GM13976 (cell line): ENCODE measurements at places on chromosomes 5 and 9.

GRCh38 chr9:71506821-71507220 lies 261.5 kb downstream of the CEMIP2 start:
- no peak for DNase-seq

GRCh38 chr9:113219186-113219936 lies 1.7 kb downstream of the FKBP15 start:
- peak; percentile 54 for DNase-seq

DNA sequence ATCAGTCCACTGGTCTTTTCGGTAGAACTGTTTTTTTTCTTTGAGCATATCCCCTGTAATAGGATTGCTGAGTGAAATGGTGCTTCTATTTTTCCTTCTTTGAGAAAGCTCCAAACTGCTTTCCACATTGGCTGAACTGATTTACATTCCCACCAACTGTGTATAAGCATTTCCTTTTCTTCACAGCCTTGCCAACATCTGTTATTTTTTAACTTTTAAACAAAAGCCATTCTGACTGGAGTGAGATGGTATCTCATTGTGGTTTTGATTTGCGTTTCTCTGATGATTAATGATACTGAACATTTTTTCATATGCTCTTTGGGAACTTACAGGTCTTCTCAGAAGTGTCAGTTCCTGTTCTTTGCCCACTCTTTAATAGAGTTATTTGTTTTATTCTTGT lies 764.7 kb downstream of the MTRR start:
- DNase-seq: no peak

- no peak for DNase-seq
Measured at GRCh38 chr5:54120473-54120872, 189.9 kb downstream of the ARL15 start.

DNA sequence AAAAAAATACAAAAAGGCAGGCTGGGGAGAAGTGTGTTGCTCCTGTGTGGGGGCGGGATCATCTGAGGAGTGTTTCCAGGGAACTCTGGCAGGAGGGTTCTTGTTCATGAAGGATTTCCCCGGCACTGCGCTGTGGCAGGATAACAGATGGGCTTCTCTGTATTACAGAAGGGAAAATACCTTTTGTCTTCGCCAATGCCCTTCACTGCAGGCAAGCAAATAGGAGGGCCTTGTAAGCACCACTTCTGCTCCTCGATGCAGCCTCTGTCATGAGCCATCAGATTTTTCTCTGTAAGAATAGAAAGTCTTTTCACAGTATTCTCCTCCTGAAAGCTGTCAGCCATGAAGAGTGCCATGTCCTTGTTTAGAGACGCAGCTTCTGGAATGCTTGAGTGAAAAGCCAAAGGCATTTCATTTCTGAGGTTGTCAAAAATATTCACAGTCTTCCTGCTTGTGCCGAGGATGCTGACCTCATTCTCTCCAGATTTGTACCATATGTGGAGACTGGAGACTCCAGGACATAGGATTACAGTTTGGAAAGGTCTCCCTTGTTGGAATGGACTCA lies 294.0 kb downstream of the YTHDC2 start:
- no peak for DNase-seq

- DNase-seq: no peak
Measured at GRCh38 chr5:149707097-149707496, 23.0 kb upstream of the PPARGC1B start.

DNA sequence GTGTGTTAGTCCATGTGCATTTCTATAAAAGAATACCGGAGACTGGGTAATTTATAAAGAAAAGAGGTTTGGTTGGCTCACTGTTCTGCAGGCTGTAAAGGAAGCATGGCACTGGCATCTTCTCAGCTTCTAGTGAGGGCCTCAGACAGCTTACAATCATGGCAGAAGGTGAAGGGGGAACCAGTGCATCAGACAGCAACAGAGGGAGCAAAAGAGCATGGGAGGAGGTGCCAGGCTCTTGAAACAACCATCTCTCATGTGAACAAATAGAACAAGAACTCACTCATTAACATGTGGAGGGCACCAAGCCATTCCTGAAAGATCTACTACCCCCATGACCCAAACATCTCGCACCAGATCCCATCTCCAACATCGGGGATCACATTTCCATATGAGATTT lies 89.2 kb upstream of the IL33 start:
- no peak for DNase-seq
